ENCODE measurements at places on chromosomes 16 and 17. TPM values are rescaled to one million over a fixed set of nuclear protein-coding genes. Genes with fewer than 3 reads are reported as not detected.

DNA sequence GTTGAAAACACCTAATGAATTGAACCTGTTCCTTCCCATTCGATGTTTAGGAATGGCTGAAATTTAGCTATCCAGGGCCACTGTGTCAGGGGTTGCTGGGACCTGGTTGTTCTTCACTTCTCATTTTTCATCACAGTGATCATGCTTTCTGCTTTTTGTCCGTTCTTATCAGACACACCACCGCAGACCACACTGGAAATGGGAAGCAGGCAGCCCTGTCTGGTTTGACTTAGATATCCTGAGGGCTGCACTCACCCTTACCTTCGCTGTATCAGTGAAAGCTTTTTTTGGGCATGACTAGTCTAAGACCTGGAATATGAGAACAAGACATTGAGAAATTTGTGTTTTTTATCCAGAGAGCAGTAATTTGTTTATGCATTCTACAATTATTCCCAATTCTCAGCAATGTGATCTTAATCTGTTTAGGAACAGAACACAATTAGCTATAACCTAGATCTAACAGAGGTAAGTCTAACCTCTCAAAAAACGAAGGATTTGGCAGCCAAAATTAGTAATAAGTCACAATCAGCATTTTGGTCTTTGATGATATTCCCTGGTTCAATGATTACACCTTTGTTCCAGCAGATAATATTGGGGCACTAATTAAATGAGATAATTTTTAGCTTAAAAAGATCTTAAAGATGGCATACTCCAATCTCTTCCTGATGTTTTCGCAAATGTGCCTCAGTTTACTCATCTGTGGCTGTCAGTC lies 126.0 kb upstream of the GOT2 start:
- no peaks in the 10 kb centered on the region for H3K27me3 ChIP-seq
- no peak overlapping the region for H3K4me3 ChIP-seq
- no peak for DNase-seq
- H3K4me1 ChIP-seq: peaks cover 43% of the 10 kb centered on the region

- H3K4me3 ChIP-seq: peak overlapping the region; percentile 8
- H3K4me1 ChIP-seq: peaks cover 49% of the 10 kb centered on the region
- H3K27ac ChIP-seq: peak overlapping the region; percentile 92
- no peaks in the 10 kb centered on the region for H3K36me3 ChIP-seq
- peak; percentile 64 for DNase-seq
Measured at GRCh38 chr17:27888945-27889344, 4.2 kb downstream of the LYRM9 start.

DNA sequence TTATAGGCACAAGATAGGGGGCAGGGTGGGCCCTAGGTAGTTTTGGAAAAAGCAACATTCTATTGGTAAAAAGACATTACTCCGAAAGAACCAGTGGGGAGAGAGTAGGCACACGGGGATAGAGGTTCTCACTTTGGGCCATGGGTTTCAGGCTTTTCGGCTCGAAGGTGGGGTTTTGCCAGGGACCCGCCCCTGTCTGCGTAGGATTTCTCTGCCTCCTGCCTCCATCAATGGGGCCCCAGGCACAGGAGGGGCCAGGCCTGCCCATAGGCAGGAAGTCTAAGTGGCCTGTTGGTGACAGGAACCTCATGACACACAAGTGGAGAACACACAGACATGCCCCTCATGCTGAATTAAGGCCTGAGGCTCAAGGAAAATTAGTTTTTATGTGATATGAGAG lies 57.5 kb downstream of the RNF213 start:
- no peaks in the 10 kb centered on the region for H3K4me1 ChIP-seq
- H3K4me3 ChIP-seq: no peak overlapping the region
- no peak overlapping the region for H3K27ac ChIP-seq
- H3K36me3 ChIP-seq: peaks cover 69% of the 10 kb centered on the region
- no peak for DNase-seq

Gene ATP2A1
- total RNA-seq: 5.6 TPM

GRCh38 chr17:76679239-76679638 lies 31.5 kb downstream of the MXRA7 start:
- no peaks in the 10 kb centered on the region for H3K27me3 ChIP-seq
- H3K36me3 ChIP-seq: peaks cover 3% of the 10 kb centered on the region
- H3K27ac ChIP-seq: no peak overlapping the region
- H3K4me3 ChIP-seq: no peak overlapping the region
- H3K4me1 ChIP-seq: peaks cover 4% of the 10 kb centered on the region

- no peak overlapping the region for H3K4me3 ChIP-seq
- DNase-seq: no peak
Measured at GRCh38 chr16:5193861-5194260, 96.3 kb upstream of the EEF2KMT start.

DNA sequence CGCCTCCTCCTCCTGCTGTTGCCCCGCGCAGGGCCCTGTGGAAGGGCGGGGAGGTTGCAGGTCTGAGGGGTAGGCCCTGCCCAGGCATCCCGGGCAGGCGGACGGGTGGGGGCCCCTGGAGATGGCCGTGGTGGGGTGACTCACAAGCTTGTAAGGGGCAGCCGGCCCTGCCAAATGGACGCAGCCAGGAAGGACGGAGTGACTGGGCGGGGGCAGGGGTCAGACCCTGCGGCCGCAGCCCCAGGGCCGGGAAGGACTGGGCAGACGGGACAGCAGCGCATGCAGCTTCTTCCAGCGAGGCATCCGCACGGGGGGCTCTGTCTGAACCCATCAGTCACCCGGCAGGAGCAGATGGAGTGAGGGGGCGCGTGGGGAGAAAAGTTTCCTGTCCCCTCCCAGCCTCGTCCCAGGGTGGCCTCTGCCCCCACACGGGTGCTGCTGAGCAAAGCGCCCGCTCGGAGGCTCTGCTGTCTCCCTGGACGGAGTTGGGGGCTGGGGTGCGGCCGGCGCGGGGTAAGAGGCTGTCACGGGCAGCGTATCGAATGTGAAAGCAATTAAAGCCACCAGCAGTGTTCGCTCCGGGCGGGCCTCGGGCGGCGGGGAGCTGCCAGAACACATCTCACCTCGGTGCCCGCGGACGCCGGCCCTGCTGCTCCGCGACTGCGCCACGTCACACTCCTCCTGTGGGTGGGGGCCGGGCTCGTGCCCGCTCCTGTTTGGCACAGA lies 5.4 kb upstream of the PRR35 start:
- H3K27me3 ChIP-seq: peaks cover 14% of the 10 kb centered on the region
- no peaks in the 10 kb centered on the region for H3K4me1 ChIP-seq
- no peaks in the 10 kb centered on the region for H3K36me3 ChIP-seq
- DNase-seq: no peak
- H3K27ac ChIP-seq: no peak overlapping the region

GRCh38 chr17:43892647-43892952 lies 14.7 kb downstream of the MPP2 start:
- H3K4me1 ChIP-seq: peaks cover 36% of the 10 kb centered on the region
- no peaks in the 10 kb centered on the region for H3K27me3 ChIP-seq
- H3K27ac ChIP-seq: peak overlapping the region; percentile 94
- H3K36me3 ChIP-seq: peaks cover 13% of the 10 kb centered on the region
- H3K4me3 ChIP-seq: peak overlapping the region; percentile 37

Gene KRTAP4-3
- not detected for total RNA-seq

DNA sequence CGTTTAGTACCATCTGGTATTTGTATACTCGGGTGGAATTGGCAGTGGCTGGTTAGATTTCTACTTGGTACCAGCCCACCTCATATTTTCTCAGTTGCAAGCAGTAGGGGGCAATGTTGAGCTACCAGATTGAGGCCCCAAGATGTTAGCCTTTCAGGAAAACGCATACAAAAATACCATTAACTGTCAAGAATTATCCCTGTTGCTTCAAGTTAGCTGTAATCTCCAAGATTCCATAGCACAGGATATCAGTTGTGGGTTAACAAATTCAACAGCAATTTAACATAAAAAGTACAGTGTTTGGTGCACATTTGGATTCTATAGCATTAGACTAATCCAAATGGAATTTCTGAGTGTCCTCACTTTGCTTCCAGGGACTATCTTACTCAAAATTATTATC lies 188.2 kb downstream of the FTO start:
- peak; percentile 54 for DNase-seq
- H3K4me1 ChIP-seq: peaks cover 33% of the 10 kb centered on the region
- H3K27ac ChIP-seq: no peak overlapping the region
- H3K4me3 ChIP-seq: no peak overlapping the region
- no peaks in the 10 kb centered on the region for H3K27me3 ChIP-seq

Gene SUPT4H1
- 85.5 TPM for total RNA-seq

GRCh38 chr16:13324851-13325250 lies 423.5 kb downstream of the SHISA9 start:
- no peak for DNase-seq
- H3K27me3 ChIP-seq: peaks cover 41% of the 10 kb centered on the region
- H3K4me1 ChIP-seq: peaks cover 50% of the 10 kb centered on the region
- H3K4me3 ChIP-seq: no peak overlapping the region
- no peak overlapping the region for H3K27ac ChIP-seq

Gene PRR35
- total RNA-seq: 0.72 TPM

Gene DHRS7C
- not detected for total RNA-seq

GRCh38 chr16:22098405-22099255 lies 6.3 kb downstream of the VWA3A start:
- H3K27ac ChIP-seq: peak overlapping the region; percentile 35
- peaks cover 28% of the 10 kb centered on the region for H3K4me1 ChIP-seq
- H3K27me3 ChIP-seq: no peaks in the 10 kb centered on the region

- peaks cover 2% of the 10 kb centered on the region for H3K27me3 ChIP-seq
- H3K27ac ChIP-seq: no peak overlapping the region
- peak overlapping the region; percentile 76 for H3K4me3 ChIP-seq
- H3K4me1 ChIP-seq: peaks cover 25% of the 10 kb centered on the region
- no peaks in the 10 kb centered on the region for H3K36me3 ChIP-seq
Measured at GRCh38 chr16:53132406-53132805, 77.6 kb downstream of the CHD9 start.

- H3K4me3 ChIP-seq: no peak overlapping the region
- DNase-seq: no peak
- peaks cover 5% of the 10 kb centered on the region for H3K4me1 ChIP-seq
Measured at GRCh38 chr16:80441935-80442334, 98.9 kb upstream of the DYNLRB2 start.

Gene TMEM220
- 2.4 TPM for total RNA-seq

Gene TBC1D3G
- total RNA-seq: not detected

Gene CHRNE
- 0.64 TPM for total RNA-seq

GRCh38 chr16:68382296-68382718 lies 66.0 kb downstream of the SMPD3 start:
- peak; percentile 59 for DNase-seq
- no peaks in the 10 kb centered on the region for H3K36me3 ChIP-seq
- no peaks in the 10 kb centered on the region for H3K27me3 ChIP-seq
- H3K4me1 ChIP-seq: peaks cover 36% of the 10 kb centered on the region
- H3K27ac ChIP-seq: no peak overlapping the region
- no peak overlapping the region for H3K4me3 ChIP-seq

Gene FAM222B
- total RNA-seq: 91.5 TPM

DNA sequence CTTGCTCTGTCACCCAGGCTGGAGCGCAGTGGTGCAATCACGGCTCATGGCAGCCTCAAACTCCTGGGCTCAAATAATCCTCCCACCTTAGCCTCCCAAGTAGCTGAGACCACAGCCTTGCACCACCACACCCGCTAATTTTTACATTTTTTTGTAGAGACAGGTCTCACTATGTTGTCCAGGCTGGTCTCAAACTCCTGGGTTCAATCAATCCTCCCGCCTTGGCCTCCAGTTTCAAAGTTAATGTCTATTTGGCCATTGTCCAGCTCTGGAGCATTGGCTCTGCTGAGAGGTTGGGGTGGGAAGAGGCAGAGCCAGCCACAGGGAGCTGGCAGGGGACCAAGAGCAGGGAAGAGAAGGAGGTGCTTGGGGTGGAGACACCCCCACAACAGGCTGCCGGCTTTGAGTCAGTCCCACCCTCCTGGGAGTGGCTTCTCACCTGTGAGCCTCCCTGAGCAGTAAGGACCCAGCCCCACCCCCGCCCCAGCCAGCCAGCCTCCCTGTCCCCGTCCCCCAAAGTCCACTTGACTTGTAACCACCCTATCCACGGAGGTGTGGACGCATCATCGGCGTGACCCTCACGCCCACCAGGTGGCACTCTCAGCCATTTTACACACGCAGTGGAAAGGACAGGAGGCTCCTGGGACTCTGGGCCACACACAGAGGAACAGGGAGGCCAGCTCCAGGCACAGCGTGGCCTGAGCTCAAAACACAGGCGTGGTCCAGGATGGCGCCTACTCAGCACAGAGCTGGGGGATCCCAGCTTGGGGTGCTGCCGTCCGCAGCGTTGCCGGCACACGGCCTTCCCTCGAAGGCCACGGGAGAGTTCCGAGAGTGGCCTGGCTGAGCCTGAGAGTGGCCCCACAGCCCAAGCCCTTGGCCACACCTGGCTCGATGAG lies 22.8 kb upstream of the PVALEF start:
- no peak overlapping the region for H3K4me3 ChIP-seq
- no peaks in the 10 kb centered on the region for H3K4me1 ChIP-seq
- H3K27me3 ChIP-seq: no peaks in the 10 kb centered on the region
- peak overlapping the region; percentile 60 for H3K27ac ChIP-seq
- H3K36me3 ChIP-seq: peaks cover 13% of the 10 kb centered on the region
- peak; percentile 80 for DNase-seq

Gene IGFALS
- not detected for total RNA-seq

GRCh38 chr17:1055751-1056645 lies 59.1 kb downstream of the TIMM22 start:
- no peak overlapping the region for H3K27ac ChIP-seq
- peak; percentile 84 for DNase-seq
- H3K4me1 ChIP-seq: no peaks in the 10 kb centered on the region
- no peaks in the 10 kb centered on the region for H3K27me3 ChIP-seq
- peaks cover 25% of the 10 kb centered on the region for H3K36me3 ChIP-seq

- no peak for DNase-seq
- no peak overlapping the region for H3K4me3 ChIP-seq
- peaks cover 34% of the 10 kb centered on the region for H3K4me1 ChIP-seq
- no peaks in the 10 kb centered on the region for H3K27me3 ChIP-seq
- no peaks in the 10 kb centered on the region for H3K36me3 ChIP-seq
- H3K27ac ChIP-seq: no peak overlapping the region
Measured at GRCh38 chr16:84680165-84680842, 19.5 kb upstream of the USP10 start.

- DNase-seq: no peak
- no peaks in the 10 kb centered on the region for H3K36me3 ChIP-seq
- no peak overlapping the region for H3K4me3 ChIP-seq
- peaks cover 16% of the 10 kb centered on the region for H3K27me3 ChIP-seq
- no peak overlapping the region for H3K27ac ChIP-seq
Measured at GRCh38 chr17:36851250-36851649, 86.0 kb upstream of the LHX1 start.

Measured in WTC11 (cell line).